Iris pigment epithelial cell (primary cell): ENCODE measurements at places on chromosomes 6 and 20.
A peak's percentile ranks its signal among the peaks of the same experiment; 100 is the strongest.

GRCh38 chr6:139776041-139776440 lies 401.6 kb upstream of the CITED2 start:
- no peak for DNase-seq

GRCh38 chr6:82066991-82067411 lies 180.5 kb downstream of the IBTK start:
- DNase-seq, result peak; percentile 15

- no peak for DNase-seq
Observed at GRCh38 chr20:53037621-53038020, 65.5 kb downstream of the TSHZ2 start.

GRCh38 chr6:92962846-92963245 lies 456.5 kb downstream of the EPHA7 start:
- DNase-seq, result no peak

DNA sequence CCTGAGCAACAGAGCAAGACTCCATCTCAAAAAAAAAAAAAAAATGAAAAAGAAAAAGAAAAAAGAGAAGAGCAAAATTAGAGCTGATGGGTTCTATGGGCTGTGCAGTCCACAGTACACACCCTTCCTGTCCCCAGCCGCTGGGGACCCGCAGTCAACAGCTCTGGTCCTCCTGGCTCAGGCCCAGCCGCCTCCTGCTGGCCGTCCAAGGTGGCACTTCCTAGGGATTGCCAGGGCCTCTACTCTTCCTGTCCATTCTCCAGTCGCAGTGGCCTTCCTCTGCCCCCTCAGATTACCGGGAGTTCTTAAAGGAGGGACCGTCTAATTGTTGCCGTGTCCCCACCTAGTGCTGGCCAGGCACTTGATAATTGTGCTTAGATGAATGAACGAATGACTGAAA lies 41.7 kb downstream of the TMEM242 start:
- no peak for DNase-seq

GRCh38 chr20:64159711-64160110 lies 4.5 kb upstream of the MYT1 start:
- no peak for DNase-seq

DNA sequence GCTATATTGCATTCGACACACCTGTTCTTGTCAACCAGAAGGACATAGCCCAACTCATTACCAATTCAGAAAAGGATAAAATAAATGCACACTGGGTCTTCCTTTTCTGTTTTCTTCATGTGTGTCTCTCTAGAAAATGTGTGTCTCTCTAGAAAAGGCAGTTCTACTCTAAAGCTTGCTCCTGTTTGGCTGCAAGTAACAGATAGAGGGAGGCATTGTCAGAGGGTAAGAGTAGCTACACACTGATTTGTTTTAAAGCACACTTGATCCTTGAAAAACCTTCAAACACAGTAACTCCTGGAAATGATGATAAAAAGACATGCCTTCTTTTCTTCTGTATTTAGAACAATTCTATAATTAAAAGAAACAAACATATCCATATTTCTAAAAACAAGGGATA lies 21.3 kb downstream of the GRM1 start:
- no peak for DNase-seq

GRCh38 chr6:82441047-82441855 lies 77.6 kb downstream of the TPBG start:
- no peak for DNase-seq

GRCh38 chr6:37514837-37515236 lies 15.1 kb upstream of the CCDC167 start:
- DNase-seq, result no peak

DNA sequence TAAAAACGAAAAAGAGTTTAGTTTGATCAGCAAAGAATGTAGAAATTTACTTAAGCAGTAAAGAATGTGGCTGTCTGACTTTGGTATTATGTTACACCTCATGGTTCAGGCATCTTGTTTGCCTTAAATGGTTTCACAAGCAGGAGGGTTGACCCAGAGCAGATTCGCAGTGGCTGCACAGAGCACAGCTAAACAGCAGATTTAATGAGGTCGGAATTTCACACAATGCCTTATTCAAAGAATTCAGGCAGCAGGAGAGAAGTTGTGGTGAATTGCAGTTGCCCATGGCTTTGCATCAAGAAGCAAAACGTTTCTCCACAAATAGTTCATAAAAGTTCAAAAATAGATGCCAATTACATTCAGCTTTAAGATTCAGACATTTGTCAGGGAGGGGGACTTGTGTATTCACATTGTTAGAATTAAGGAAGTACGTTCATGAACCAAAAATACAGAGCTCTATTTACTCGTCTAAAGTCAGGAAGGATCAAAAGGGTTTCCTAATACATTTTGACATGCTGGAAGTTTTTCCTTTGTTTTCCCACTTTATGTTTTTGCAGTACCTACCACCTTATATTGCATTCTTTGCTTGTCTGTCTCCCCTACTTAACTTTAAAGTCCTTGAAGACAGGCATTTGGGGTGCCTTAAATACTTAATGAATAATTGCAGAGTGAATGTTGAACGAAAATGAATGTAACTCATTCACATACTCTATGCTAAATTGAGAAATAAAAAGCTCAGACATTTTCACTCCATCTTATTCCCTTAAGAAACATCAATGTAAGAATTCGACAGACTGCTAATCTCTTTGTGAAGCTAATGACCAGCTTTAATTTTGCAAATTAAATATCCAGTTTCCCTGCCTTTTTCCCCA lies 1163.6 kb upstream of the CITED2 start:
- peak; percentile 100 for DNase-seq

- no peak for DNase-seq
Observed at GRCh38 chr20:9995510-9996272, 39.1 kb upstream of the ANKEF1 start.

DNA sequence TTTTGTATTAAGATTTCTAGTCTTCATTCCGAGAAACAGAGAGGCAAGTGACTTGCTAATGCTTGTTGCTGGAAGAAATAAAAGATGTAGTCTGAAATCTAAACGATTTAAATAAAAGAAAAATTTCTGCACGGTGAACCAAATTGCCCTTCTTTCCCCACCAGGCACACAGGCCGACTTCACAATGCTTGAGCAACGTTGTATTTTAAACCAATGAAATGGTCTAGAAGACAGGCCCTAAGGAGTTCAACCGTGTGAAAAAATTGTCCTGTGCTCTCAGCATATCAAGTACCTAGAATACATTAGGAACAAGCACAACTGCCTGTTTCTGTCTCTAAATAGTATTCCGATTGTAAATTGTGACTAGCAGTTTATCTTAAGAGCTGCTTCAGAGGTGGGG lies 308.8 kb upstream of the SOX4 start:
- no peak for DNase-seq

DNA sequence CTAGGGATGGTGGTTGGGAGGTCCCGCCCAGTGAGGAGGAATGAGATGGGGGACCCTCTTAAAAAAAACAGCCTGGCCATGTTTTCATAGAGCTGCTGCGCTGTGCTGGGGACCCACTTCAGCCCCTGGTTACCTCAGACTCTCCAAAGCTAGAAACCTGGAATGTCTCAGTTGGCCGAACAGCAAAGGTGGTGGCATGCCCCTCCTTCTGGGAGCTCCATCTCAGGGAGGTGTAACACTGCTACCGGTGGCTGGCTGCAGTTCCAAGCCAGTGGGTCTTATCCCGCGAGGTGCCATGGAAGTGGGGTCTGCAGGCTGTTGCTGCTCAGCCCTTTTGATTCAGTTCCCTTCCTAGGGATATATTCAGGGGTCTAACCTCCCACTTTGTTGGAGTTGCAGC lies 35.7 kb upstream of the TFB1M start:
- DNase-seq, result no peak

DNA sequence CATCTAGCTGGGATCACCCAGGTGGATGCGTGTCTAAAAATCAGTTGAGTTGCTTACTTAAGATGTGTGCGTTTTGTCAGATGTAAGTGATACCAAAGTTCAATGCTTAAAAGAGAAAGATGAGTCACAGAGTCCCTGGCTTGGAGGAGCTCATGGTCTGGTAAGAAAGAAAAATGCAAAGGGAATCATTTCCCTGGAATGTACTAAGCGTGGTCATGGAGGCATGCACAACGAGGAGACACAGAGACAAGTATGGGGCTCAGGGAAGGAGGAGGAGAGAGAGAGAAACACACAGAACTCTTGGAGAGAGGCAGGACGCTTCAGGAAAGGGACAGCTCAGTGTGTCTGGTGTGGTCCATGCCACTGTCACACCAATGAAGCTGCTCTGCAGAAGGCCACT lies 186.9 kb upstream of the GMDS start:
- peak; percentile 95 for DNase-seq
